ENCODE measurements at places on chromosomes 11 and 22. TPM values are rescaled to one million over a fixed set of nuclear protein-coding genes. Genes with fewer than 3 reads are reported as not detected.

KLHDC7B gene
- polyA plus RNA-seq, result not detected

FADD gene
- 10.6 TPM for polyA plus RNA-seq

- DNase-seq, result no peak
Measured at GRCh38 chr22:21679383-21679782, 13.6 kb downstream of the PPIL2 start.

- no peak for DNase-seq
Measured at GRCh38 chr11:117882311-117882905, 6.0 kb upstream of the FXYD6 start.

DNA sequence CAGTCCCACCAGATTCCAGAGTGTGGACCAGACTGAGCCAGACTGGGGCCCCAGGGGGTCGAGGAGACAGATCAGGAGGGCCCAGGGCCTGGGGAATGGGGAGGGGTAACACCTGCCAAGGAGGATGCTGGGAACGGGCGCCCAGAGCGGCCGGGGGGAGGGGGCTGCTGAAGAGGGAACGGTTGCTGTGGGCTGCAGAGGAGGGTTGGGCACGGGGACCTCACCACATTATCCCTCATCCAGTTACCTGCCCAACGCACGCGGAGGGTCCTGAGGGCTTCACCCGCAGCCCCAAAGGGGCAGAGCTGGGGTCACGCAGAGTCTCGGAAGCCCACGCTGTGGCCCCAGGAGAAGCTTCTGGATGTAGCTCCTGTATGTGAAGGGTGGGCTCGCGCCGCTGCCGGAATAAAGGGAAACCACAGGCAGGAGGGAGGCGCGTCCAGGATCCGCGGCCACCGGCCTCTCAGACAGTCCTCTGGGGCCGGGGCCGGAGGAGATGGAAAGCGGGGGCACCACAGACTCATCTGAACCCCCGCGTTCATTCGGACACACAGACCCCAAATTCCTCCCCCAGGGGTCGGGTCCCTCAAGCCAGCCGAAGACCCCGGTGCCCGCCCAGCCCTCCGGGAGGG is 866 bp upstream of the SELENOO start:
- DNase-seq, result peak; percentile 71

DNA sequence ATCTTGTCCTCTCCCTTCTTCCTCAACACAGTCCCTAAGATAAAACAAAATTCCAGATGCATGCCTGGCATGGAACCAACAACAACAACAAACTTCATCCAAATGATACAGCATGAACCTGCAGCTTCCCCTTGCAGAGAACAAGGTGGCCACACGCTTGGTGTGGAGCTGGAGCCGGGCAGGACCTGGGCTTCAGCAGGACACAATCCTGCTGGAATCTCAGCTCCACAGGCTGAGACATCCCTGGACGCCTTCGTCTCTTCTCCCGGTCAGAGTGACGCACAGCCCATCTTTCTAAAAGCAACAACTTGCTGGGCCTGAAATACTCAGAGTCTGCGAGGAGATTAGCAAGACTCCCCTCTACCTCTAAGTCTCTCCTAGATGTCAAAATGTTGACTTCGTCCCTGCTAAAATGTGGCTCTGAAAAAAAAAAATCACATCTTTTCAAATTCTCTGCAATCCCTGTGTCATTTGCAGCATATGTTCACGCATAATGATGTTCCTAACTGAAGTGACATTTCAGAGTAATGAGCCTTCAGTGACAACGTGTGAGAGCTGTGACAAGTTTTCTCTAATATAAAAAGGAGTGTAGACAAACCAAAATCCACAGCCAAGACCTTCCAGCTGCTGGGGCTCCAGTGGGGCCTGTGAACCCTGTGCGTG is 1232.3 kb downstream of the TBC1D22A start:
- DNase-seq, result no peak

Measured in right cardiac atrium (tissue), 5 donors.